ENCODE measurements at places on chromosomes 3 and 15.

DNA sequence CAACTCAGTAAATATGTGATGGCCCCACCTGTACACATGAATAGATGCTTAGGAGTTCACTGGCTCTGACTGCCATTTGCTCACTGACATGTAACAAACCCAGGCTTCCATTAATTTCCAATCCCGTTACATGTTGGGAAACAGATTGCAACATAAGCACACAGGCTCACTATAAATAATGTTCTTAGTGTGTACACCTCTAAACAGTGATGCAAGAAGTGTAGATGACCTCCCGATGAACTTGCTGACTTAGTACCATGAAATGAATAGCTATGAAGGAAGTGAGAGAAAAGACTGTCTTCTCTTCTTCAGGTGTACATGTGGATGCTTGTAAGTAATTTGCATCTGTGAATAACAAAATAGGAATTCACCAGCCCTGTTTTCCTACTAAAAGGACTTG is 21.4 kb upstream of the FSIP1 start:
- no peak for DNase-seq

GRCh38 chr15:80730387-80730786 is 35.3 kb downstream of the ABHD17C start:
- no peak for DNase-seq

- DNase-seq: no peak
Measured at GRCh38 chr15:51199541-51199940, 104.8 kb upstream of the TNFAIP8L3 start.

DNA sequence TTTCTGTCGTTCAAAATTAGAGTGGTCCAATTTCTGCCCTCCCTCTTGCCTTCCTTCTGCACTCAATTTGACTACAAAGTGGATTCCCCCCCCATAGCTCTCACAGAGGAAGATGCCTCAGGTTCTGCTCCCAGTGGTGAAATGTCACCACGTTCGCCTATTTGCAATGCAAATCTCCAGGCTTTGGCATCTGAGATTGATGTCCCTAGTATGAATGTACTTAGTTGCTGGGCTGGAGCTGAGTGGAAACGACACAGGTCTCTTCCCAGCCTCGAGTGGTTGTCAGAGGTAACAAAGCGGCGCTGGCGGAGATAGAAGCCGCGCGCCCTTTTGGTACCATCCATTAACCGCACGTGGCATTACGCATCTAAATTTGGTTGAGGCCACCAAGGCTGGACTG is 860.1 kb downstream of the MCTP2 start:
- no peak for DNase-seq

DNA sequence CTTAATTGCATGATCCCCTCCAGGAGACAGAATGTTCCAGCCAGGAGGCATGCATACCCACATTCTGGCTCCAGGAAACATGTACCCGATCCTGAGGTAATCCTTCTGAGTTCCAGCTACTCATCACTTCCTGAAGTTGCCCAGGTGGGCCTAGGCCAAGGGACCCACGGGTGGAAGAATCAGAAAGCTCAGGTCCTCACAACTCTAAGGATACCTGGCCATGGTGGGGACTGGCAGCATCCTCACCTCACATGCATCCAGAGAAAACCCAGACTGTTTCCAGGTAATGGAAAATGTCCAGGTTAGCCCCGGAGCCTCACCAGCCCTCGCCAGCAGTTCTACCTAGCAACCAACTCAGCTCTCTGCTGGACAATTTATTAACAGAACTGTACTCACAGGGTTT is 78.2 kb downstream of the DAPK2 start:
- no peak for DNase-seq

DNA sequence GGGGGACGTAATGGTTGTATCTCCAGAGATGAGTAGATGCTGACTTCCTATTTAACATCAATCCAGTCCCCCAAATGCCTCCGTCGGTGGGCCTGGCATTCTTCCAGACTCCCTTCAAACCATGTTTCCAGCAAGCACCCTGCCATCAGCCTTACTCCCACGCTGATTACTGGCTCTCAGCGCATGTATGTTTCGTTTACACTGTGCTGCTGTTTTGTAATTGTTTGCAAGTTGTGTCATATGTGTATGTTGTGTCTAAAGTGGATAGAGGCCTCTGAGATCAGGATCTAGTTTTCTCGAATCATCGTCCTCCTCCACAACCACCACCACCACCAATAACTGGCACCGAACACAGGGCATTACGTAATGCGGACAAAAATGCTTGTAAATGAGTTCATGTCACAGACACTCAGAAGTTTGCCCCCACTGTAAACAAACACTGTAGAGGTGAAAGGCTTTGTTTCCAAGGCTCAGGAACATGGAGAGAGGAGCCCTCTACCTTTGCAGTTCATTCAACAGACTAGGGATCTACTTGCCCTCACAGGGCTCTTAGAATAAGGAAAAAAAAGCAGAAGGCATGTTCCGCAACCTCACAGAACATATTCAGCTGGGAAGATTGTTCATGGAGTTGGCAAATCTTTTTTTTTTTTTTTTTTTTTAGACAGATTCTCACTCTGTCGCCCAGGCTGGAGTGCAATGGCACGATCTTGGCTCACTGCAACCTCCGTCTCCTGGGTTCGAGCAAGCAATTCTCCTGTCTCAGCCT is 46.1 kb upstream of the SEMA4B start:
- DNase-seq: no peak

DNA sequence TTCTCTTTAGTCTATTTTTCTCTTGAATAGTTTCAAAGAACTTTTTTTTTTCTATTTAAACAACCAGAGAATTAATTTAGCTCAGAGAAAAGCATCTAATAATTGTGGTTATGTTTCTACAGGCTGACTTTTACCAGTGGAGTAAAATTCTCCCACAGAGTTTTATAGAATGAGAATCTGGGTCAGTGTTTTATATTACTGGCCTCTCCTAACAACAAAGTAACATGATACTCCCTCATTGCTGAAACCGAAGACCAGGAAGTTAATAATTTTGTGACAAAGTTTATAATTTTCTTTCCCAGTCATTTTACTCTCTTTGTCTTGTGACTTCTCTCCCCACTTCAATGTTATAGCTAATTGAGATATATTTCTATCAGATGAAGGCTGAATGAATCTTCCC is 946.9 kb downstream of the EPHA3 start:
- DNase-seq: no peak

DNA sequence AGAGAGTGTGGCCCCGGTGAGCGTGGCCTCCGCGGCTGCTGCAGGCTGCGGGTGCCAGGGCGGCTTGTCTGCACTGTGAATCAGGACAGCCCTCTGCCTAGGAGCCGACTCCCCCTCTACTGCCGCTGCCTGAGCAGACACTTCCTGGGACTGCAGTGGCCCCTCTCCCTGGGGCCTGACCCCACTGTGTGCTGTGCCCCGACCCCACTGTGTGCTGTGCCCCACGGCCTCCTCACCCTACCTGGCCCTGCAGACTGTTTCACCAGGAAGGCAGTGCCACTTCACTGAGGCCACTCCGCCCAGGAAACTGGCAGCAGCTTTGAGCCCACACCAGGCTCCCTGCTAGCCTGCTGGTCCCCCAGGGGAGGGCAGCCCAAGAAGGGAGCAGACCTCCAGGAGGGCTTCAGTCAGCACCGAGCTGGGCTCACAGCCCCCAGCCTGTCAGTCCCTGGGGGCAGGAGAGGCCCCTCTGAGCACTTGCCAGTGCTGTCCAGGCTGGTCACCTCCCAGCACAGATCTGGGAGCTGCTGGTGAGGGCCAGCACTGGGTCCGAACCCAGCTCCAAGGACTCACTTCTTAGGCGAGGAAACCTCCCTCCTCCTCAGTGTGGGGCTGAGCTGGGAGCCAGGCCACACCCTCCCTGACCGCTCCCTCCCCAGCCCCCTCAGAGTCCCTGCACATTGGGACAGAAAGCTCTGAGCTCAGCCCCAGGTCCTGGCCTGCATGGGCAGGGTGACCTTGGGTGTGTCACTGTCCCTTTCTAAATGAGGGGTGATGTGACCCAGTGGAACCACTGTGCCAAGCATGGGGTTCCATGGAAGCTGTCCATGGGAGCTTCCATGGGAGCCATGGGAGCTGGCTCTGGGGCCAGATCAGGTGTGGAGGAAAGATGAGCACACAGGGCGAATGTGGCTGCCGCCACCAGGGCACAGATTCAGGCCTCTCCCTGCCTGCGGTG is 56.8 kb downstream of the DNAJB8 start:
- no peak for DNase-seq

Data from HuH-7 (cell line).